Right ventricle myocardium inferior (tissue), 1 donor: ENCODE measurements at places on chromosomes 4 and X. TPM values are rescaled to one million over a fixed set of nuclear protein-coding genes. Genes with fewer than 3 reads are reported as not detected.

- no peak for DNase-seq
These were observed 24.2 kb upstream of the MXRA5 start for GRCh38 chrX:3370656-3371055.

GRCh38 chrX:153583433-153583832 lies 15.5 kb downstream of the CCNQ start:
- no peak for DNase-seq

The FHIP1A gene
- total RNA-seq: 18.5 TPM

The SYNPO2 gene
- total RNA-seq: 206 TPM

DNA sequence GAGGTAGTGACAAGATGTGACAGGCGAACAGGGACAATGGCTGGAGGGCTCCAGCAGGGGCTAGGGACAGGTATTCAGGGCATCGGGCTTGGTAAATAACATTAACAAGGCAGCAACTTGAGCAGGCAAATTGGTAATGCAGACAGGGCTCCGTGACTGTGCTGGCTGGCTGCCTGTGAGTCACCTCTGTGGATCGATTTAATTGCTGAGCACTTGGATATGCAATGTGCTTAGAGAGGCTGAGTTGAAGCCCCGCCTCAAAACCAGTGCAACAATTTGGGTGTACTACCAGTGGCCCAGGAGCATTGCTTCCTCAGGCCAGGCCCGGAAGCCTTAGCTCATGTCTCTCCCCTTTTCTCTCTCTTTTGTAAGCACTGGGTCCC lies 19.5 kb downstream of the CNGA2 start:
- DNase-seq: no peak

- DNase-seq: no peak
These were observed 241.7 kb upstream of the BMP3 start for GRCh38 chr4:80788798-80789197.

DNA sequence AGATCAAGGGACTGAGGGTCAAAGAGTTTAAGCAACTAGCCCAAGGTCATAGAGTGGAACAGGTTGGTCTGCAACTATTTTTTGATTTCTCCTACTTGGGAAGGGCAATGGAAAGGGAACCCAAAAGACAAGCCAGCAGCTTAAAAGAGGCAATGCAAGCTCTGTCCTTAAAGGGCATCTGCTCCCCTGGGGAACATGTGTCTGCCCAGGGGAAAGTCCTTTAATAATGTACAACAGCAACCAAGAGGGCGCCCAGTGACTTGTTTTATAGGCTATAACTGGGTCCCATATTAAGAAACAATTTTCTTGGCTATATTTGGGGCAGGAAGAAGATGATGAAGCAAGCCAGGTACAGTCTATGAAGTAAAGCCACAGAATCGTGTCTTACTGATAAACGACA lies 54.7 kb upstream of the RBM47 start:
- DNase-seq: no peak

DNA sequence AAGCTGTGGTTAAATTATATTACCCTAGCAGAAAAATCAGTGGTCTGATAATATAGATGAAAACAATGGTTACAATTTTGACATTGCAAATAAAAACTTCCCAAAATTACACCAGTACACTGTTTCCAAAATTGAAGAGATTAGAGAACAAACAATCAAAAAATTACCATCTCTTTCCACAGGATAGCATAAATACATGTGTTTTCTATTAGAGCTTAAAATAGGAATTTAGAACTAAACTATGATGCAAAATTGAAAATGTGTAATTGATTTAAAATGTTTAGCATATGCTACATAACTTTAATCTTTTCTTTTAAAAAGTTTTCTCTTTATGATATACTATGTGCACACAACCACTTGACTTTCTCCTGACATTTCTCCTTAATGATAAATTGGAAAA lies 6.7 kb downstream of the EDNRA start:
- DNase-seq: no peak
